ENCODE measurements at places on chromosomes 5 and 9. TPM values are rescaled to one million over a fixed set of nuclear protein-coding genes. Genes with fewer than 3 reads are reported as not detected.

GRCh38 chr9:81344366-81344765 lies 345.0 kb downstream of the TLE1 start:
- no peak for DNase-seq

DNA sequence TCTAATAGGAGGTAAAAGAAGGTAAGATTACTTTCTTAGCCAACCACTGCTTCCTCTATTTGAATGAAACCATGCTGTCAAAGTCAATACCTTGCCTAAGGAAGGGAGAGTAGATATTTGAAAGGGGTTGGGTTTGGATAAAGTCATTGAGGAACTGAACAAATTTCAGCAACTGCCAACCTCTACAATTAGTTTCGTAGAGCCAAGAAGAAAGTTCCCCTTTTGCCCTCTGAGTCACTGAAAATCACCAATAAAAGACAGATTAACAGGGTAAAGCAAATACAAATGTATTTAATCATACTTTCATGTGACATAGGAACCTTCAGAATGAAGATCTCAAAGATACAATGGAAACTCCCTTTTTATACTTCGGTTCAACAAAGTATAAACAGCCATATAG lies 615.7 kb downstream of the GABRG2 start:
- no peak for DNase-seq

The ARID3C gene
- total RNA-seq: not detected

DNA sequence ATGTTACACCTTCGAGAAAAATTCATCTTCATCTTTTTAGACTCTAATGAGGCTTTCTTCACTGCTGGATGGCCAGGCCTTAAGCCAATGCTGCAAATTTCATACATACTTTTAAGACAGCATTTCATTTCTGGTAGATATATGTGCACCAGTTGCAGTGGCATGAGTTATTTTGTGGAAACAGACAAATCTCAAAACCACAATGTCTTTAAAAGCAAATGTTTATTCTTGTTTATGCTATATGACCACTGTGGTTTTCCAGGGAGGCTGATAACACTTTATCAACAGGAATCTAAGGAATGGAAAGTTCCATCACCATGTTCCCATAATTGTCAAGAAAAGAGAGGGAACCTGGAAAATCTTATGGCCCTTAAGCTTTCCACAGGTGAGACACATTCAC lies 27.7 kb downstream of the CDH9 start:
- DNase-seq: no peak

The MYOZ3 gene
- 12.2 TPM for total RNA-seq

GRCh38 chr9:16753256-16753655 lies 117.2 kb downstream of the BNC2 start:
- DNase-seq: no peak

DNA sequence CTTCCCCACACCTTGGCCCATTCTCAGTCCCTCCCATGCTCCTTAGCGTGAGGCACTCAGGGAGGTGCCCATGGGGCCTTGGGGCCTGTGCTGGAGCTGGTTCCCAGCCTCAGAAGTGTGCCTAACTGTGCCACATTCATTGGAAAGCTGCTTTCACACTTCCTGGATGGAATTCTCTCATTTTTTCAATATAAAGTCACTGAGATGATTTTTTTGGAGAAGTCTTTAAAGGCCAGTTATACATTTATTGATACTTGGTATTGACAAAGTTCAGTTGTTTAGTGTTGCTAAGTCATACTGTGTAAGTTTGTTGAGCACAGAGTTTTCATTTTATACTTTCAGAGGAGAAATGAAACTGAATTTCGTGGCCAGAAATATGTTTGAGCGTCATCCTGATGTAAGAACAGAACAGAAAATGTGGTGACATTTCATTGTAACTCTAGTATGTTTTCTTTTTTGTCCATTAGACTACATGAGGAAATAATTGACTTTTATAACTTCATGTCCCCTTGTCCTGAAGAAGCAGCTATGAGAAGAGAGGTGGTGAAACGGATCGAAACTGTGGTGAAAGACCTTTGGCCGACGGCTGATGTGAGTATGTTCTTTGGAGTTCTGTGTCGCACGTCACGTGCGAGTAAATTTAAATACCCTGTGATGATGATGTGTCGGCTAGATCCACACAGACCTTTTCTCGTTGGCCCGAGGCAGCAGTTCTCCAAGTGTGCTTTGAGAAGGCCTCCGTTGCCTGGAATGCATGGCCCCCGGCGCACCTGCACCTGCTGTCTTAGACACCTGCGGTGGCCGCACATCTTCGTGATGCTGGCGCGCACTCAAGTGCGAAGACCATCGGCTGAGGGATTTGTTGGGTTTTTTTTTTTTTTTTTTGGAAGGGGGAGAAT lies 24.1 kb downstream of the TENT4A start:
- no peak for DNase-seq

DNA sequence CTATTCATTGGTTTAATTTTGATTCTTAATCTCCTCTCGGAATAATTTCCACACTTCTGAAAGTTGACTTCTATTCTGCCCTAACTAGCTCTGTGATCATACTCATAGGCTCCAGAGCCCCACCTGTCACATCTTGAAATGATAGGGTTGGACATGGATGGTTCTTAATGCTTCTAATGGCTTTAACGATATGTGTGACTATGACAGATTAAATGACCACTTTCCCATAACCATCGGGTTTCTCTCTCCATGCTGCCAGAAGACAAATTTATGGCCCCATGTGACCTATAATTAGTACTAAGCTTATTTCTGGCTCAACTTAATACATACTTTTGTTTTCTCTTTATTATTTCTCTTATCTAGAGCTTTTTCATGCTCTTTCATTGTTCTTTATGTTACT lies 251.1 kb upstream of the TUT7 start:
- no peak for DNase-seq

GRCh38 chr9:137690930-137691645 lies 72.3 kb downstream of the EHMT1 start:
- DNase-seq: no peak

GRCh38 chr9:110291921-110292557 lies 35.7 kb upstream of the TXN start:
- no peak for DNase-seq

The GABRA1 gene
- not detected for total RNA-seq

- no peak for DNase-seq
These were observed 126.4 kb downstream of the RGS3 start for GRCh38 chr9:113589890-113590289.

- no peak for DNase-seq
These were observed 5.9 kb downstream of the HDHD3 start for GRCh38 chr9:113370806-113371325.

- no peak for DNase-seq
These were observed 213.6 kb downstream of the GRIA1 start for GRCh38 chr5:153704110-153704509.

The CDC20B gene
- not detected for total RNA-seq

DNA sequence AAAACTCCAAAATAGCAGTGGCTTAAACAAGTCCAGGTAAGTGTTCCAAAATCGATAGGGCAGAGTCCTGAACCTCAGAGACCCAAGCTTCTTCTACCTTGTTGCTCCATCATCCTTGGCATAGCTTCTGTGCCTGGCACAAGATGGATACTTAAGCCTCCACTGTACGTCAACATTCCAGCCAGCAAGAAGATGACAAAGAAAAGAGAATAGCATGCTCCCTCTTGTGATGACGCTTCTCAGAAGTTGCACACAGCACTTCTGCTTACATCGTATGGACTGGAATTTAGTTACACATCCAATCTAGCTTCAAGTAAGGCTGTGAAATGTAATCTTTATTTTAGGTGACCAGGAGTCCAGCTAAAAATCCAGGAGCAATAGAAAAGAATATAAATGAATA lies 227.4 kb downstream of the ESM1 start:
- no peak for DNase-seq

GRCh38 chr9:135991771-135992170 lies 30.6 kb upstream of the UBAC1 start:
- no peak for DNase-seq

GRCh38 chr5:67004730-67005350 lies 191.8 kb downstream of the CD180 start:
- DNase-seq: no peak

GRCh38 chr9:81759680-81760215 lies 70.4 kb upstream of the TLE1 start:
- peak; percentile 30 for DNase-seq

The PTGR1 gene
- total RNA-seq: 43.7 TPM

The NIPSNAP3A gene
- total RNA-seq: 26.0 TPM

DNA sequence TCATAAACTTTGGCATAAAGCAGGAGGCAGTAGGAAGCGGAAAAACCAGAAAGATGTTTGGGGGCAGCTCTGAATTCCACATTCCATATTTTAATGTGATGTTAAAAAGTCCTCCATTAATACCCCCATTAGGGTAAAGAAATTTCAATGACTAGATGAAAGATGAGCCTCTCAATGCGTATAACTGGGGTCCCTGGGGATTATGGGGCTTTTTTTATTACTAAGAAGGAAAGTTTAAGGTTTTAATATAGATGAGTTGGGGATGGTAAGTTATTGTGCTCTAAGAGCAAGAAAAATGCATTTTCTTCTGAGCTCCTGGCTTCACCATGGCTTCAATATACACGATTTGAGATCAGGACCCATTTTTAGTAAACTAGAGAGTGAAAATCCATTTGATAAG lies 321.9 kb downstream of the CDK5RAP2 start:
- DNase-seq: no peak

The SLC36A3 gene
- not detected for total RNA-seq

GRCh38 chr5:176822793-176823481 lies 12.6 kb downstream of the UNC5A start:
- no peak for DNase-seq

GRCh38 chr5:142506046-142506445 lies 179.8 kb downstream of the FGF1 start:
- no peak for DNase-seq

DNA sequence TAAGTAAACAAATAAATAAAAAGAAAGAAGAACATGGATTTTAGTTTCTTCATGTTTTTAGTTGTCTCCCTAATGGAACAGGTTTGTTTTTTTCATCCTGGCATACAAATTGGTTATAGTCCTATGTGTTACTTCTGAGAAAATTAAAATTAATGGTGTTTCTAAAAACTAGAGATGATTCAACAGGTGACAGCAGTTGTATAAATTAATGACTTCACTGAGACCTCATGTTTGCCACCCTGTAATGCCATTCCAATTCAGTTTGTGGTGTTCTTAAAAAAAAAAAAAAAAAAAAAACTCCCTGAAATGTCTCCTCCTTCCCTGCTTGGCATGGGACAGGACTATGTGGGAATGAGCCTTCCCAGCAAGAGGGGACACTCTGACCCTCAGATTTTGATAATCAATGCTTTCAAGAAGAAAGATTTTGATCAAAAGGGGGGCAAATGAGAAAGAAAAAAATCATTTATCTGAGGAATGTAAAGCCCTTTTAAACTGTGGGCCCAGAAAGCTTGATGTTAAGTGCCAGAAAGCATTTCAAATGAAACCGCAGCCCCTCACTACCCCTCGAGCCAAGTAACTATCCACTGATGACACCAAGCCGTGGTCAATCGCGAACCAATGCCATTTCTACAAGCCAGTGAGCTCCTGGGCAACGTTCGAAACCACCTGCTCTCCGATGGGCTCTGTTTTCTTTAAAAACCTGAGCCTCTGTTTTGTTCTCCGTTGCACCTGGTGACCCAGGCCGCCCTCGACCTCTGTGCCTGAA lies 941 bp downstream of the EXD3 start:
- no peak for DNase-seq

The MAMDC2 gene
- total RNA-seq: 4.7 TPM

The FOXD4L4 gene
- not detected for total RNA-seq

DNA sequence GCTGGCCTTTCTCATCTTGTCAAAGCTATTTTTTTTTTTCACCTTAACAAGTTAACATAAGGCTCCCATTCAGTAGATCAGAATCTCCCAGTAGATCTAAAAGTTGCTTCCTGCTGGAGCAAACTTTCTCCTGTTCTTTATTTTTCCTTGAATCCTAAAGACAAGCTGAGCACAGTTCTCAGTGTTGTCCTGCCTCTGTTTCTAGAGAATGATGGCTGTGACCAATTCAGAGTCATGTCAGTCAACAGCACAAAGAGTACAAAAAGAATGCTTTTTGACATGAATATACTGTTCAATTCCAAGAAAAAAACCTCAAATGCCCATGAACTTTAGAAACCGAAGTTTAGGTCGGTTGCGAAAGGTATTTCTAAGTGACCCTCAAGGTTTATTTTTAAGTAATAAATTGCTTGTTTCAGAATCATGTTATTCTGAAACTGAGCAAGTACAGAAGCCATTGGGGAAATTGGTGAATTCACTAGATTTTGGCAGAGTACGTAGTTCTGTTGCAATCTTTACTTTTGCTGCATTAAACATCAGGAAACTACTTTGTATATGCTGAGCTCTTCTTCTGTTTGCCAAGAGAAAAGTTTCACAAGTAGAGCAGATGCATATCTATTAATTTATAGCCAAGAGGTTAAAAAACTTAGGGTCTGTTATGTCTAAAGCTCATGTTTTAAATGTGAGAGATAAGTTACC lies 161.7 kb upstream of the RPS23 start:
- DNase-seq: no peak

The MTX3 gene
- total RNA-seq: 14.0 TPM

DNA sequence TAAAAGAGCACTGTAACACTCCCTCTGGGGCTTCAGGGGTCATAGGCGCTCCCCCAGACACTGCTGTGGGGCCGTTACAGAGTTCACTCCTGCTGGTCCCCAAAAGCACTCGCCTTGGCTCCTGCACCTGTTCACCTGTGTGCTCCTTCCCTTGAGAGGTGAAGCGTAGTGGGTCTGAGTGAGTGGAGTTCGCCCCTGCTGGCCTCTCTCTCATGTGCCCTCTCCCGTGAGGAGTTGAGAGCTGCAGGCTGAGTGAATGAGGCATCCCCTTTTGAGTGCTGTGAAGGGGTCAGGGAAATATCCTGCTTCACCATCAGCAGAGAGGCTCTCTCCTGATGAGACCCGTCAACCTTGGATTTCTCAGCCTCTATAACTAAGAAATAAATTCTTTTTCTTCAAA lies 134.6 kb upstream of the TUT7 start:
- DNase-seq: no peak

GRCh38 chr5:10743526-10743925 lies 17.5 kb downstream of the DAP start:
- DNase-seq: no peak

GRCh38 chr5:135276151-135276550 lies 122.9 kb downstream of the MACROH2A1 start:
- DNase-seq: no peak

DNA sequence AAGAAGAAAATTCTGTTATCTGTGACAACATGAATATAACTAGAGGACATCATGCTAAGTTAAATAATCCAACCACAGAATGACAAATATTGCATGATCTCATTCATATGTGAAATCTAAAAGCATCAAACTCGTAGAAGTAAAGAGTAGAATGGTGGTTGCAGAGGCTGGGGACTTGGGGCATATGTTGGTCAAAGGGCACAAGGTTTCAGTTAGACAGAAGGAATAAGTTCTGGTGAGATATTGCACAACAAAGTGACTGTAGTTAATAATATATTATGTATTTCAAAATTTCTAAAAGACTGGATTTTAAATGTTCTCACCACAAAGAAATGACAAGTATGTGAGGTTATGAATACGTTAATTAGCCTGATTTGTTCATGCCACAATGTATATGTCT lies 24.8 kb downstream of the GRIA1 start:
- DNase-seq: no peak

DNA sequence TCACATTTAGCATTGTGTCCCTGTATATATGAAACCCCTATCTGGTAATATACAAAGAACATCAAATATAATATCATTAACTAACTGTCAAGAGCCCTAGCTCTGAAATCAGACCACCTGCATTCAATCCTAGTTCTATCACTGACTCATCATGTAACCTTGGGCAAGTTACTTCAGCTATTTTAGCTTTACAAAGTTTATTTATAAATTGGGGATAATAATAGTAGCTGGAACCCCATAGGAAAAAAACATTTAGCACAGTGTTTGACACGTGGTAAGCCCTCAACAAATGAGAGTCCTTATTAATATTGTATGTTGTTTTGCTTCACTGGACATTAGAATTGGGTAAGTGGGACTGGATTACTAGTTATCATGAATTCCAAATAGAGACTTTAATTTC lies 157.5 kb downstream of the EBF1 start:
- no peak for DNase-seq
